ENCODE measurements at places on chromosomes 11 and 22.

GRCh38 chr11:58923300-58923788 is 15.9 kb upstream of the GLYATL1 start:
- DNase-seq, result peak; percentile 3

DNA sequence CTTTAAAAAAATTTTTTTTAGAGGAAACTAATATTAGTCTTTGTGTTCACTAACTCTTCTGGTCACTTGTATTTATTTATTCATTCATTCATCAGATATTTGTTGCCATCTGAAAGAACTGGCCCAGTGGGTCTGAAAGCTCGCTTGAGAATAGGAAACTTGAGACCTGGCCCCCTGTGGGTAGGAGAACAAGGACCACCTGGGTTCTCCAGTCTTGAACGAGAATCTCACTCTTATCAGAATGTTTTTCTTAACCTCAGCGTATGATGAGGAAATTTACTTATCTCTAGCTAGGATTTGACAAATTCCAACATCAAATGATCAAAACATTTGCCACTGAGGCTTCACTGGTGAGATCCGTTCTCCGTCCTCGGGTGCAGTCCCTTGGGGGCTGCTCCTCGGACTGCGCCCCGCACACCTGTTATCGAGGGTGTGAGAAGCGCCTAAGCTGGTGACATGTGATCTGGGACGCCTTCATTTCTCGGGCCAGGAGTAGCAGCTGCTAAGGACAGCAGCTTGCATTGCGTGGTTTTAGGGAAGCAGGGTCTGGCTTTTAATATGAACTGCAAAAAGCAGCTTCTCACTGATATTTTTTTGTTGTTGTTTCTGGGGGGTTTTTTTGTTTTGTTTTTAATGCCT is 6.3 kb downstream of the C22orf31 start:
- DNase-seq, result no peak

GRCh38 chr11:3905080-3905953 is 49.9 kb downstream of the STIM1 start:
- DNase-seq, result peak; percentile 40

GRCh38 chr22:30373331-30374325 is 13.6 kb downstream of the RNF215 start:
- DNase-seq, result no peak

DNA sequence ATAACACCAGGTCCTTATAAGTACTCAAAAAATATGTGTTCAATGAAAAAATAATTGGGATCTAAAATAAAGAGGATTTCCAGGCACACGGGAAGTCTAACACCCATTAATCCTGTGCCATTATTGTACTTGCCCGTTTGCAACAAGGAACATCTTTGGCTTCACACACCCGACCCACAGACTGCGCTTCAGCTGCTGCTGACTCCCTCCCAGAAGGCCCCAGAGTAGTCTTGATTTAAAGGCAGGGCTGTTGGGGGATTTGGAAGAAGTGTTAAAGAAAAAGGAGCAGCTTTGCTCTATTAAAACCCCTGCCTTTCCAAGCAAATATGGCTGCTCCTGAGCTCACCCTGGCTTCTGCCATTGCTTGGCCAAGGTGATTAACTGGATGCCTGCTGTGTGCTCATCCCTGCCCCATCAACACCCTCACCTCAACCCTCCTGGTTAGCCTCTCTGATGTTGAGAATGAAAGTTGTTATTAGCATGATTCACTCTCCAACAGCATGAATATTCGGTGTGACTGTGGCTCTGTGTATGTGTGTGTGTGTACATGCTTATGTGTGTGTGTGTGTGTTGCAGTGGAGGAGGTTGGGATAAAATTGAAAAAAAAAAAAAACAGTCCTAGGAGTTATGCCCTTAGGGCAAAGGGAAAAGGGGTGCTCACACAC is 76.1 kb downstream of the KIRREL3 start:
- no peak for DNase-seq

DNA sequence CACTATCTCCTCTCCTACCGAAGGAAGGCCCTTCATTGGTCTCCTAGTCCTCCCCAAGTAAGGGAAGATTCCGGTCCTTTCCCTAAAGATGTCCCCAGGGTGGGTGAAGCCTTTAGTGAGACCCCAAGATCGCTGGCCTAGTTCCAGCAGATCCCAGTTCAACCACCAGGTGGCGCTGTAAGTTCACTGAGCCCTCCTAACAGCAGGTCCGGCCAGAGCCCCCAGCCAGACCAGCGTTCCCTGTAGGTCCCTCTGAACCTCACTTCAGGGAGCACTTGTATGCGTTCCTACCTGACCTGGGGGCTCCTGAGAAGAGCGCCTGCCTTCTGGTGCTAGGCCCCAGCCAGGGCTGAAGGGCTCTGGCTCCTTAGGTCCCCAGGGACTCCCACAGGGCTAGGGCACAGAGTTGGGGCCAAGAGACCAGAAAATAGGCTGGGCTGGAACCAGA is 38.1 kb downstream of the LMO1 start:
- peak; percentile 59 for DNase-seq

DNA sequence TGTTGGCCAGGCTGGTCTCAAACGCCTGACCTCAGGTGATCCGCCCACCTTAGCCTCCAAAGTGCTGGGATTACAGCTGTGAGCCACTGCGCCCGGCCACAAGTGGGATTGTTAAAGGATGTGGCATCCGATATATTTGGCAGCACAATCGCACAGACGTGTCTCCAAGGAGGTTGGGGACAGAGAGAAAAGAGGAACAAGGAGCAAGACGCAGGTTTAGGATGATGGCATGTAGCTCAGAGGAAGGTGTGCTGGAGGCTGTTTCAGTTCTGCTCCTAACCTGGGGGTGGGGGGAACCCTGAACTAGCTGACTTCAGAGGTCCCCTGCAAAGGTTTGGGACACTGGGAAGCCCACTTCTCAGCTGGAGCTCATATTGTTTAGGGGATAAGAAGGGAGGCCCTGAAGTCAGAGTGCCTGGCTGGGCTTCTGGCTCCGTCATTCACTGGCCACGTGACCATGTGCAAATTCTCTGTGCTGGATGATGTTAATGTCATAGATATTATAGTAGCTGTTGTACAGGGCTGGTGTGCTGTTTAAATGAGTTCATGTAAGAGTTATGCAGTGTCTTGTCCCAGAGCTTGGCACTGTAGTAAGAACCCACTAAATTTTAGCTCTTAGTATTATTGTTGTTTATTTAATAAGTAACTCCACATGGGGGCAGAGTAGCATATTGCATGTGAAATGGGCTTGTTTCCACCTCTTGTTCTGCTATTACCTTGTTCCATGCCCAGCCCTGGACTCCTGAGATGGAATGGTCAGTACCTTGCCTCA is 129.7 kb downstream of the ST3GAL4 start:
- no peak for DNase-seq

- no peak for DNase-seq
These were observed 25.4 kb downstream of the CNTF start for GRCh38 chr11:58647866-58648265.

DNA sequence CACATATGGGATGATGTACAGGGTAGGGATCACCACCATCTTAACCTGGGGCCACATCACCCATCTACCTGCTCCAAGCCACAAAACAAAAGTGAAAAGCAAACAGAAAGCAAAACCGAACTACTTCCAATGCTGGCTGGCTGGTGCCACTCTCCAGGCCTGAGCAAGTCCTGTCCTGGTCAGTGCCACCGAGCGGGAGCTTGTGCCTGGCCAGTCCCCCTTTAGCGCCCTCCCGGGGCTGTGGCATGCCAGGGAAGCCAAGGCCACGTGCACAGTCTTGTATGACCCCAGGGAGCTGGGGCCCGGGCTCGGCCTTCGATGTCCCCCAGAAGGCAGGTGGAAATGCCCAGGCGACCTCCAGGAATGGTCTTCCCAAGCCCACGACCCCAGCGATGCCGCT is 17.9 kb upstream of the NAP1L4 start:
- no peak for DNase-seq
